ENCODE measurements at places on chromosomes 2 and 18.

DNA sequence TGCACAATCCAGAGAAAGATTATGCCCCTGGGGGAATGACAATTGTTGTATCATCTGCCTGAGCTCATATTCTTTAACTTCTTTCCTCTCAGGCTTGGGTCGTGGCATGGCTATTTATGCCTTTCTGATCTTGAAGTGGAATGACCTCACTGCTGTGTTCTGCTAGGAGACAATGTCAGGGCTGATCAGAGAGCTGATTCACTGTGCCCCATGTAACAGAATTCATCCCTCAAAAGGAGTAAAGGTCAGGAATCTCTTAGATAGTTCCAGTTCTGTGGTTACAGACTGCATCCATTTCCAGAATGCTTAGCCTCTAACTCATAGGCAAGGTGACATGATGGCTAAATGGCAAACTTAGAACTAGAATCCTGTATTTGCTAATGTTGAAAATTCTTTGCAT lies 511.7 kb upstream of the CNTNAP5 start:
- no peaks in the 10 kb centered on the region for H3K36me3 ChIP-seq
- H3K27me3 ChIP-seq, result no peaks in the 10 kb centered on the region
- H3K4me1 ChIP-seq, result no peaks in the 10 kb centered on the region
- no peak for DNase-seq
- no peak overlapping the region for H3K27ac ChIP-seq

GRCh38 chr2:227295806-227296205 lies 29.2 kb upstream of the MFF start:
- H3K4me1 ChIP-seq, result no peaks in the 10 kb centered on the region
- H3K27ac ChIP-seq, result no peak overlapping the region
- H3K4me3 ChIP-seq, result no peak overlapping the region
- DNase-seq, result no peak
- no peaks in the 10 kb centered on the region for H3K27me3 ChIP-seq

- H3K36me3 ChIP-seq, result no peaks in the 10 kb centered on the region
- no peaks in the 10 kb centered on the region for H3K27me3 ChIP-seq
- H3K4me1 ChIP-seq, result peaks cover 6% of the 10 kb centered on the region
- H3K27ac ChIP-seq, result no peak overlapping the region
These were observed 49.9 kb downstream of the FAM210A start for GRCh38 chr18:13676471-13676870.

- DNase-seq, result no peak
- H3K4me3 ChIP-seq, result no peak overlapping the region
- no peak overlapping the region for H3K27ac ChIP-seq
- H3K27me3 ChIP-seq, result no peaks in the 10 kb centered on the region
- H3K4me1 ChIP-seq, result peaks cover 2% of the 10 kb centered on the region
These were observed 326.4 kb downstream of the EIPR1 start for GRCh38 chr2:3051266-3051665.

DNA sequence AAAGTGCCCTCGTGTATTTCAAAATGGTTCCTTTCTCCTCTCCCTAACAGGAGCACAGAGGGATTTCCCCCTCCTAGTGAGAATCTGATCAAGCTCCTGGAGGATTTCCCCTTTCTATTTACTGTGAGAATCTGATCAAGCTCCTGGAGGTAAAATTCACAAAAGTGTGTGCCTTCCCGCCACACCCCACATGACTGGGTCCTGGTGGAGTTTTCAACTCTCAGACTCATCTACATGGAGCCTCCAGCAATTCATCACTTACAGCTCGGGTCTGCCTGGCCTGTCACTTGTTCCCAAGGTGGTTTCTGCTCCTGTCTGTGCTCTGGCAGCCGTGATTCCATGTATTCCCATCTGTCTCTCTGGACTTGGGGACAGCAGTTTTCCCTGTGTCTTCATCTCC lies 590.7 kb downstream of the FBXO15 start:
- no peak overlapping the region for H3K4me3 ChIP-seq
- H3K36me3 ChIP-seq, result no peaks in the 10 kb centered on the region
- H3K4me1 ChIP-seq, result no peaks in the 10 kb centered on the region

DNA sequence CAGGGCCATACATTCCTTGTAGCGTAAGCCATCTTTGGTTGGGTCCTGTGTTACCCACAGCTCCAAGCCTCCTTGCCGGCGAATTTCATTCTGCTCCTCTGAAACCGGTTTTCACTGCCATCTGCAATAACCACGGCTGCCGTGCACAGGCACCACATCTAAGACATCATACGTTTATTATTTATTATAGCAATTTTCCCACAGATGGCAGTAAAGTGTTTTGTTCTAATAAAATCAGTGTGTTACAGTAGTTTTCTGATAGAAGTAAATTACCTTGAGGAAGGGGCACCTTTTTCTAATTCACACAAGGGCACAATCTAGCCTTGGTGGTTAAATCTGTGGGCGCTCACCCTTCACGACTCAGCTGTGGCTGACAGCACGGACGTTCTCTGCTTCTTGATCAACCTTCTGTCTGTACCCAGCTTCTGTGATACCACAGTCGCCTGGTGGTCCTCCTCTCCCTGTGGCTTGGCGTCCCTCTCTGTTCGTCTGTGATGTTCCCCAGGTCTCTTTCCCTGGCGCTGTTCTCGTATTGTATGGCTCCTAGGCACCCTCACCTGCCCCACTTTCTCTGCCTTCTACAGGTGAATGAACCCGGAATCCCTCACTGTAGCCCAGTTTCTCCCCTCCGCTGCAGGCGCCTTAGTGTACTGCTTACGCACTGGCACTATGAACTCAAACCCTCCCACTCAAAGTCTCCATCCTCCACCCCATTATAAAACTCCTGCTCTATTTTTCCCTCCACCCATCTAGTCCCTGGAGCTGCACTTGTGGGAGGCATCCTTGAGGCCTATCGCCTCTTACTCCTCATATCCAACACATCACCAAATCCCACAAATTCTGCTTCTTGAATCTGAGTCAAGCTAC lies 236.8 kb downstream of the DYSF start:
- H3K27me3 ChIP-seq, result no peaks in the 10 kb centered on the region
- H3K36me3 ChIP-seq, result no peaks in the 10 kb centered on the region
- no peak overlapping the region for H3K4me3 ChIP-seq
- no peak overlapping the region for H3K27ac ChIP-seq
- peak; percentile 15 for DNase-seq
- no peaks in the 10 kb centered on the region for H3K4me1 ChIP-seq

DNA sequence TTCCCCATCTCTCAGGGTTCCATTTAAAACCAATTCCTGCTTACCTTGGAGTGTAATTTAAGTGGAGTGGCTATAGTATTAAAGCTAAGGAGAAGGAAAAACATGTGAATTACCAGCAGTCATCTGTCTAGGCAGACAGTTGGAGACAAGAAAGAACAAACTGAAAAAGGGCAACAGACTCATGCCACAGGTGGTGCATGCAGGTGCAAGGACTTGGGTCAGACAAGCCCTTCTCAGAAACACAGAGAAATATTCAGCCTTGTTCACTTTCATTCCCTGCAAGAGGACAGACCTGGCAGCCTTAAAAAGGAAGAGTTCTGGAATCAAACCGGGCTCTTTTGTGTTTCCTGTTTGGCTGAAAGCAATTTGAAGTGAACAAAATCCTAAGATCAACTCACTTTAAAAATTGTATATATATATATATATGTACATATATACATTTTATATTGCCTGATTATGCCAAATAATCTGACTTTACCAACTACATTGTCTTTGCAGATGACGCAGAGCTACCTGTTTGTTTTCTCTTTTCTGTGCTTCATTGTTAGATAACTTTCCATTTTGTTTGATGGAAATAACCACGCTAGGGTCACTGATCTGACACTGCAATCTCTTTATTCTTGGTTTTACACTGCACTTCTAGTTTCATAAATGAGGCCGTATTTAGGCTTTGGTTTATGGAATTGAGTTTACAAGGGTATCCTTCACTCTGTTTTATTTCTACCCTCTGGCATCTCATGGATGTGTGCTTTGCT lies 35.1 kb upstream of the VPS54 start:
- H3K4me1 ChIP-seq, result peaks cover 6% of the 10 kb centered on the region
- H3K4me3 ChIP-seq, result no peak overlapping the region
- H3K27ac ChIP-seq, result no peak overlapping the region
- no peak for DNase-seq
- peaks cover 9% of the 10 kb centered on the region for H3K27me3 ChIP-seq

DNA sequence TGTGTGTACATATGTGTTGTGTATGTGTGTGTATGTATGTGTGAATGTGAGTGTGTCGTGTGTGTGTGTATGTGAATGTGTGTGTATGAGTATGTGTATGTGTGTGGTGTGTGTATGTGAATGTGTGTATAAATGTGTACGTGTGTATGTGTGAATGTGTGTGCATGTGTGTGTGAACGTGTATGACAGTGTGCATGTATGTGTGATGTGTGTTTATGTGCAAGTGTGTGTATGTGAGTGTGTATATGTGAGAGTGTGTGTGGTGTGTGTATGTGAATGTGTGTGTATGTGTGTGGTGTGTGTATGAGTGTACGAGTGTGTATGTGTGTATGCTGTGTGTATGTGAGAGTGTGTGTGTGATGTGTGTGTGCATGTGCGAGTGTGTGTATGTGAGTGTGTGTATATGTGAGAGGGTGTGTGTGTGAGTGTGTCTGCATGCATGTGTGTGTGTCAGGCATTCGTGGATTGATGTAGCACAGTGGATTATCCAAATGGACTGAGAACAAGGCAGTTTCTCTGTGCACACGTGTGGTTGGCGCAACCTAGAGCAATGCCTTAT lies 127.2 kb downstream of the SH3BP4 start:
- H3K4me3 ChIP-seq, result no peak overlapping the region
- H3K36me3 ChIP-seq, result no peaks in the 10 kb centered on the region
- H3K27me3 ChIP-seq, result no peaks in the 10 kb centered on the region
- no peak overlapping the region for H3K27ac ChIP-seq

DNA sequence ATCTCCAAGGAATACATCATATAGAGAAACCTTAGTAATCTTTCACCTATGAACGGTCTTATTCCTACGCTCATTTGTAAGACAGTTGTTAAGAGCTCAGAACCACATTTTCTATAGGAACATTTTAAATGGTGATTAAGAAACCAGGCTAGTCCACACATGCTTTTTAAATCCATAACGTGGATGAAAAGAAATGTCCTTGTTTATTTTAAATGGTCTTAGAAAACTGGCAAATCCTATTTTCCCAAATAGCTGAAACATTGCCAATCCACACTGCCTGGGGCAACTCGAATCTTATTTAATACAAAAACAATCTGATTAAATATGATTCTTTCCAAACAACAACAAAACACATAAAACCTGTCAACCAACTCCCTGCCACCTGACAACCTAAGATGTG lies 23.7 kb downstream of the METTL8 start:
- H3K4me3 ChIP-seq, result no peak overlapping the region
- no peak for DNase-seq
- peaks cover 21% of the 10 kb centered on the region for H3K4me1 ChIP-seq
- H3K36me3 ChIP-seq, result no peaks in the 10 kb centered on the region
- H3K27ac ChIP-seq, result no peak overlapping the region

DNA sequence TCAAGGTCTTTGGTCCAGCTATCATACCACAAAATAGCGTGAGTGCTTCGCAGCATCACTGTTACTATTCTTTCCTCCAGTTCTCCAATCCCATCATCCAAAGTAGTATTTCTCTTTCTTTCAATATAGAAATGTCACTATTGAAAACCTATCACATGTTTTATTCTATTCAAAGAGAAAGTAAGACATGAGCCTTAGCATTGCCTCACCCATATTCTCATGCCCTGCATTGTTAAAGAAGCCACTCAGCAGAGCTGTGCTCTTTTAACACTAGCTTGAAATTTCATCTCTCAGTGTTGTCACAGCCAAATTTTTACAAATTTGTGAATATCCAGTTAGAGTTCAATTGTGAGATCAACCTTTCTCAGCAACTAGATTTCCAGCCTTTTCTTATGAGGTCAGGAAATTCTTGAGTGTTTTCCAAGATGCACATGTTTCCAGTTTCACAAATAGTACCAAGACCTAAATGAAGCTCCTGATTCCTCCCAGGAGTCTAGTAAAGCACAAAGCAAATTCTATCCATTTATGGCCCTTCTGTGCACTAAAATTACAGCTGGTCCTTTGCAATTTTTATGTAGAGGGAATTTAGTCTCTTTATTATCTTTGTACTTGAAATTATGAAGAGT lies 343.7 kb downstream of the SPAG16 start:
- no peak overlapping the region for H3K4me3 ChIP-seq
- no peaks in the 10 kb centered on the region for H3K27me3 ChIP-seq
- H3K27ac ChIP-seq, result no peak overlapping the region
- no peaks in the 10 kb centered on the region for H3K4me1 ChIP-seq
- no peaks in the 10 kb centered on the region for H3K36me3 ChIP-seq

- DNase-seq, result no peak
- no peaks in the 10 kb centered on the region for H3K4me1 ChIP-seq
- no peaks in the 10 kb centered on the region for H3K27me3 ChIP-seq
- no peak overlapping the region for H3K4me3 ChIP-seq
- no peak overlapping the region for H3K27ac ChIP-seq
- H3K36me3 ChIP-seq, result peaks cover 4% of the 10 kb centered on the region
These were observed 73.3 kb downstream of the KCNJ3 start for GRCh38 chr2:154771664-154772284.

DNA sequence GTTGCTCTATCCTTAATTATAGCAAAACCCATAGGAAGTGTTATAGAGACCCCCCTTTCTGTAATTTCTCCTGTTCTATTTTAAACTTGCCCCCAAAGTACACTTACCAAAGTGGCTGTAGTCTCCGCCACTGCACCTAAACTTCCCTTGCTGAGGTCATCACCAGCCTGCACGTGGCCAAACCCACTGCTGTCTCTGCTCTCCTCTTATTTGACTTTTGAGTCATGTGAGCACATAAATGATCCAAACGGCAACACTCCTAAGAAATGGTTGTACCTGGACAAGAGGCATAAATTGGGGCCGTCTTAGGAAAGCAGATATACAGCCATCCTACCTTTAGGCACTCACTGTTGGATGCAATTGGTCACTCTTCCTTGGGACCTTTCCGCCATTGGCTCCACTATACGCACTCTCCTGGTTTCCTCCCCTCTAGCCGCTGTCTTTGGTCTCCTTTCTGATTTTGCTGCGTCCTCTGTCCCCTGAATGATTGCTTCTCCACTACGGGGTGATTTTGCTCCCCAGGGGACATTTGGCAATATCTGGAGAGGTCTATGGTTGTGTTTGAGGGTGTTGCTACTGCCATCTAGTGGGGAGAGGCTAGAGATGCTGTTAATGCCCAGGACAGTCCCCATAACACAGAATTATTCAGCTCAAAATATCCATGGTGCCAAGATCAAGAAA lies 19.2 kb upstream of the IL36G start:
- H3K4me1 ChIP-seq, result no peaks in the 10 kb centered on the region
- DNase-seq, result no peak

DNA sequence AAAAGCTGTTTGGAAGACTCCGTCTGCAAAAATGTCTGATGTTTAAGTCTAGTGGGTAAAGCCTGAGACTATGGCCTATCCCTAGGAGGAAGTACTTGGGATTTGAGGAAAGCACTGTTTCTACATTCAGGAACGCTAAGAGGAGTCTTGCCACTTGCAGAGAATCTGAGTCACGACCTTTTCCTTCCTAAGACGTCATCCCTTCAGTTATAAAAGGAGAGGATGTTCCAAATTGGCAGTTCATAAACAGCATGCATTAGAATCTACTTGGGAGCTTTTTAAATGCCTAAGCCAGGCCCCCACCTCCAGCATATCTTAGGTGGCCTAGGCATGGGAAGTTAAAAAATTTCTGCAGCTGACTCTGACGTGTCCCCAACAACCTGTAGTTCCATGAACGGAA lies 125.9 kb downstream of the TTC32 start:
- H3K36me3 ChIP-seq, result no peaks in the 10 kb centered on the region
- H3K27ac ChIP-seq, result no peak overlapping the region
- DNase-seq, result no peak
- H3K27me3 ChIP-seq, result peaks cover 4% of the 10 kb centered on the region

GRCh38 chr2:26609205-26609631 lies 31.9 kb downstream of the CIB4 start:
- H3K27ac ChIP-seq, result peak overlapping the region; percentile 38
- H3K27me3 ChIP-seq, result peaks cover 12% of the 10 kb centered on the region
- H3K4me1 ChIP-seq, result peaks cover 27% of the 10 kb centered on the region
- no peak for DNase-seq
